Muscle of back (tissue), 13 donors: ENCODE measurements at places on chromosomes 2 and 18. TPM values are rescaled to one million over a fixed set of nuclear protein-coding genes. Genes with fewer than 3 reads are reported as not detected.

Gene SLC1A4
- polyA plus RNA-seq, result 15.3 TPM

Gene IER3IP1
- 22.5 TPM for polyA plus RNA-seq

Gene PJVK
- 4.3 TPM for polyA plus RNA-seq

Gene RFTN2
- 14.3 TPM for polyA plus RNA-seq

Gene GPAT2
- polyA plus RNA-seq, result 7.7 TPM

Gene BOK
- polyA plus RNA-seq, result 45.4 TPM

Gene CYTIP
- polyA plus RNA-seq, result 0.63 TPM

Gene SCG2
- not detected for polyA plus RNA-seq

Gene MATN3
- 1.2 TPM for polyA plus RNA-seq

Gene ZNF396
- 1.0 TPM for polyA plus RNA-seq

Gene TMEM37
- polyA plus RNA-seq, result 4.7 TPM

Gene ZBTB7C
- 4.3 TPM for polyA plus RNA-seq

Gene BUB1
- polyA plus RNA-seq, result 14.3 TPM
